ENCODE measurements at places on chromosomes 11 and 22.

- DNase-seq: peak; percentile 45
Observed at GRCh38 chr22:35648066-35649025, at the start of gene APOL6. Gene APOL6 (plus strand): TSS chr22:35648446. CDS start chr22:35656426, 7,980 bp downstream.

DNA sequence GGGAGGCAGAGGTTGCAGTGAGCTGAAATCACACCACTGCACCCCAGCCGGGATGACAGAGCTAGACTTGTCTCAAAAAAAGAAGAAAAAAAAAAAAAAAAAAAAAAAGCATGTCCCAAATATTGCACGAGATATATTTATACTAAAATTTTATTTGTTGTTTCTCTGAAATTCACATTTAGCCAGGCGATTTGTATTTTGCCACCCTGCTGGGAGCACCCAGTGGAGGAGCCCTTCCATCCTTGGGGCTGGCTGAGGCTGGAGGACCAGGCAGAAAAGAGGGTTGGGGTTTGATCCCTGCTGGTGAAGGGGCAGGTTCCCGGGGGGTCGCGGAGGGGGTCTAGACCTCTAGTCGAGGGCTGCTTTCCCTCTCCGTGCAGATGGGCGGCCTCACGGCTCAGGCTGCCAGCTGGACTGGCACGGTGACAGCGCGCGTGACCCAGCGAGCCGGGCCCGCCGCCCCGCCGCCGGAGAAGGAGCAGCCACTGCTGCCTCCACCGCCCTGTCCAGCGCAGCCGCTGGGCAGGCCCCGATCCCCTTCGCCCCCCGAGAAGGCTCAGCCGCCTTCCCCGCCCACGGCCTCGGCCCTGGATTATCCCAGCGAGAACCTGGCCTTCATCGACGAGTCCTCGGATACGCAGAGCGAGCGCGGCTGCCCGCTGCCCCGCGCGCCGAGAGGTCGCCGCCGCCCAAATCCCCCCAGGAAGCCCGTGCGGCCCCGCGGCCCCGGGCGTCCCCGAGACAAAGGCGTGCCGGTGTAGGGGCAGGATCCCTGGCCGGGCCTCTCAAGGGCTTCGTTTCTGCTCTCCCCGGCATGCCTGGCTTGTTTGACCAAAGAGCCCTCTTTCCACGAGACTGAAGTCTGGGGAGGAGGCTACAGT is 952 bp upstream of the CATSPERZ start:
- DNase-seq: no peak

GRCh38 chr11:116990061-116990473 is 108.2 kb downstream of the SIK3 start:
- no peak for DNase-seq

DNA sequence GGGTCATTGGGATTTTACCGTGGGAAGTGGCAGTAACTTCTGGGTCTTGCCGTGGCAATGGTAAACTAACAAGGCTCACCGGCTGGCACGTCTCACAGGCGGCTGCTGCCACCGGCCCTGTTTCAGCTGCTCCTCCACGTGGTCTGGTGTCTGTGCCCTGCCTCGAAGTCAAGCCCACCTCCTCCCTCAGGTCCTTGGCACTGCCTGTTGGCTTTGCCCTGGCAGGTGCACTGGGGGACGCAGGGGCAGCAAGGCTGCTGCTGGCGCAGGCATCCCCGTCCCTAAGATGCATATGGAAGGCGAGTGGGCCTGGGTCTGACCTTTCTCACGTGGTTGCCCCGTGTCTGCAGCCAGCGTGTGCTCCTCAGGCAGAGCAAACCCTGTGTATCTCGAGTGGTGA is 783.6 kb downstream of the BRD1 start:
- no peak for DNase-seq

DNA sequence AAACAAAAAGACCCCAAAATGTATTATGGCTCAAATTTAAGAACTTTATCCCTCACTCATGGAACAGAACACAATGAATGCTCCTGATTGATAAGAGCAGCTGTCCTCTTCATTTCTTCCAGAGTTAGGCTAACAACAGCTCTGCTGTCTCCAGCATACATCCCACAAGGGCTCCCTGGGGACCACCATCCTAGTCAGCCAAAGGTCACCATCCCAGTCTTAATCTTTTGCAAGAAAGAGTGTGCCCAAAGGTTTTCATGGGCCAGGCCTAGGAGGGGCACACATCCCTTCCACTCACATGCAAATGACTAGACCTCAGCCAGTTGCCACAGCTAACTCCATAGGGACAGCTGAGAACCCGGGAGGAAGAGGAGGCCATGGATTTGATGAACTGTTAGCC is 555.3 kb downstream of the BUD13 start:
- no peak for DNase-seq

DNA sequence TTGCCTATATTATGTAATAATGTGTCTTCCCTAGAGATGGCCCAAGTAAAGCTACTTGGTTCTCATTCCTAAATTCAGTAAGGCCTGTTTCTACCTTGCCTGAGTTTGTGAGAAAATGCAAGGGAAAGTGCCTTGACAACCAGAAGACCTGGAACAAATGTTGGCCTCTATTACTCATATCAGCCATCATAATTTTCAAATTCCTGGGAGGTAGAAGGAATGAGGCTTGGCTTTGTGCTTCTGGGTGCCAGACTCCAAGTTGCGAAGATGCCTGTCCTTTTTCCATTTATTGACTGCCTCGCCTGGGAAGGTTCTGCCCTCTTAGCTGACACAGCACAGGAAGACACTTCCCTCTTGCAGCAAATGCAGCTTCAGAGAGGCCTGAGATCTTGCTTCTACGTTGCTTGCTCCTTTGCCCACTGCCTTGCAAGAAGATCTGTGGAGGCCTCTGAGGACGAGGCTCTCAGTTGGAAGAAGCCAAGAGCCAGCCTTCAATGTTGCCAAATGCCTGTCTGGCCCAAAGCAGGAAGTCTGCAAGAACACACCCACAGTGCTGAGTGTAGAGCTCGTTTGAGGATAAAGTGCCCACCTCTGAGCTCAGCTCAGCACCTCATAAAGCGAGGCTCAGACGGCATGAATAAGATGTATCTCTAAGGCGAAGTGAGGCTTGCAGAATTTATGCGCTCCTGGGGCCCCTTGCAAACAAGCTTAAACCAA is 120.1 kb downstream of the GALNT18 start:
- DNase-seq: no peak

GRCh38 chr11:1306186-1307162 is 3.0 kb downstream of the TOLLIP start:
- DNase-seq: no peak

DNA sequence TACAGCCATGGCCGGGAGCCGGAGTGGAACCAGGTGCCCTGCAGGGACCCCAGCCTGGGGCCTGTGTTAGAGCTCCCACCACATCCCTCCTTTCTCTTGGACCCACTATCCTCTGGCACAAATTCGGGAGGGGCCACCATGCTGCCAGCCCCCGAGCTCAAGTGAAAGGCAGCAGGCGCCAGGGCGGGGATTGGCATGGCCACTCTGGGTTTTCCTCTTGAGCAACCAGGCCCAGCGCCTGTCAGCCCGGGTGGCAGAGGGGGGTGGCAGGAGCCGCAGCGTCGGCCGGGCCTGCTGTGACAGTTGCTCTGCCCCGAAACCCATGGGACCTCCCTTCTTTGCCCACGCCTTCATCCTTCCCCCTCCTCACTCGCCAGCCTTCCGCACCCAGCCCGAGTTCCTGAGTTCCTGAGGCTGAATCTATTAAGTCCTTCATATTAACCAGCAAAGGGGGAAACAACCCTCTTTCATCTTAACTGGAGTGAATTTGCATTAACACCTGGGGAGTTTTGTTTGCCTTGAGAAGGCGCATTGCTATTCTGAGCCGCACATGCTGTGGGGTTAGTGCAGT is 16.8 kb upstream of the CABP7 start:
- no peak for DNase-seq

DNA sequence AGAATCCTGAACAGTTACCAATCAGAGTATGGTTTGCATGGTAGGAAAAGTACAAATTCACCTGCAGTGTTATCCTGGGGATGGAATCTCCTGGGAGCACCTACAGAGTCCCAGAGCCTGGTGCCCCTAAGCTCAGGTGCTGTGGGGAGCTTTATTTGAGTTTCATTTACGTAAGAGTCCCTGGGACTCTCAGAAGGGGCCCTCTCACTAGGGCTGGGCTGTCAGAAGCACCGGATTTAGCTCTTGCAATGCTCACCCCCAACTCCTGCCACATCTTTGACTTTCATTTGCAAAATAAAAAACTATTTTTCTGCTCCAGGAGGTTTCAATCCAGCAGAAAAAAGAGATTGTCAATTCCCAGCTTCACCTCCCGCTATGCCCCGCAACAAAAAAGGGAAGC is 569.8 kb upstream of the B3GAT1 start:
- DNase-seq: no peak

Measured in GM18507 (cell line).